ENCODE measurements at places on chromosomes 2 and 18.
A peak's percentile ranks its signal among the peaks of the same experiment; 100 is the strongest.

DNA sequence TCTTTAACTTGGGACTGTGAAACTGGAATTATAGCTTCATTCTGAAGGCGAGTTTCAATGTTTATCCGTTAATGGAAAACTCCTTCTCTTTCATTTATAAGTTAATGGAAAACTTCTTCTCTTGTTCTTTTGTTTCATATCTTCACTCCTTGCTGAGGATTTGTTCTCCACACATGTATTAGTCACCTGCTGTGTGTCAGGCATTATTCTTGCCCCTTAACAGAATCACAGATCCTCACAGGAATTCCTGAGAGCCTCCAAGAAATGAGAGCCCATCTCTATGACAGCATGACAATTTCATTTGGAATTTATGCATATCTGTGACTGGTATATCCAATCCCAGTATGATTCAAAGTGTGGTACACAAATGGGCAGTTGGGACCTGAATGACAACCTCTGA, 545.8 kb downstream of the BCL11A start:
- no peak for DNase-seq

DNA sequence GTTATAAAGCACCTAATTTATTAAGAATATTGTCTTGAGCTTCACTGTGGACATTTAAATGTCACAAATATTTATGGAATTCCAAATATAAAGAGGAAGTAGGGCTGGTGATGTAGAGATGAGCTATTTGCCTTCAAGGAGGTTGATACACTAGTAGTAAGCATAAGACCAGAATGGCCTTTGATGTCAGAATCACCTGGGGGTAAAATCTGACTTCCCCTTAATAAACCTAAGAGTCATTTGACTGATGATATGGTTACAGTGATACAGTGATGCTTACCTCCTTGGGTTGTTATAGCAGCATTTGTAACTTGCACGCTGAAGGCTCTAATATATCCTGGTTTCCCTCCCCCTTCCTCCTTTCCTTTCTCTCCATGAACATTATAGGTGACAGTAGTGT, 143.7 kb downstream of the CERS6 start:
- DNase-seq = no peak

DNA sequence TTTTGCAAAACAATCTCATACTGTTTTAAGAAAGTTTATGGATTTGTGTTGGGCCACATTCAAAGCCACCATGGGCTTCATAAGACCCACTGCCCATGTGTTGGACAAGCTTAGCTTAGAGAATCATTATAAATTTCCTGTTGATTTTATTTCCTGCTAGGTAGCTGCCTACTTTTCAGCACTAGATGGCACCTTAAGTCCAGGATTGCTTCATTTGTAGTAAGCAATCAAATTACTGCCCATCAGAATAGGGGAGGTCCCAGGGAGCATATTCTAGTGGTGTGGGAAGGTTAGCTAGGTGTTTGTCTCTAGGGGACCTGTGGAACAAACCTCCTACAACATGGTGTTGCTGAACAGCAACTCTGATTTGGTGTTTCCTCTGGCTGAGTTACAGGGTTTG, 11.0 kb upstream of the DCDC2C start:
- DNase-seq = no peak

DNA sequence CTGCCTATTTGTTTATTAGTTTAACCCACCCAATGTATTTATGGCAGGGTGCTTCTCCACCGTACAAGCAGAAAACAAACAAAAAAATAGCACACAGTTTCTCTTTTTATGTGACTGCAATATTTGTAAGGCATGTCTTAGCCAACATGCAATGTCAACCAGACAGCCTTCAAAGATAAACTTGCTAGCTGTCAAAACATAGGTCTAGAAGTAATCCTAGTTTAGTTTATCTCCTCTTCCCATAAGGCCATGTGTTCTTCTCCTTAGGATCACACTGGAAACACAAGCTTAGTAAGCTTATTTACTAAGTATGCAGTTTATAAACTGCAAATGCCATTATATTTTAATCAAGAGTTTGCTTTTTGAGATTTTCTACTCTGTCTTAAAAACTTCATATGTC, 75.6 kb downstream of the LDAH start:
- no peak for DNase-seq

DNA sequence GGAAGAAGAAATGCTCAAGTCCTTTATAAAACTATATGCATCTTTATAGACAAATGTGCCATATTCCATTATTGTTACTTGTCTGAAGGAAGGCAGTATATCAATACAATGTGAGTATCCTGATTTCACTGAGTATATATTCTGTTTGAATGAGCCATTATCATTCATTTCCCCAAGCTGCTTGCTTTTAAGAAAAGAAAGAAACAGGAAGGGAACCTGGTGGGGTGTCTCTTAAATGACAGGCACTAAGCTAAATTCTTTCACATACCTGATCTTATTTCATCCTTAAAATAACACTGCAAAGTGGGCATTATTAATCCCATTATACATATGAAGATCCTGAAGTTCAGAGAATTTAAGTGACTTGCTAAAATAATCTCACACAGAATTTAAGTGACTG, 307.9 kb downstream of the SLC8A1 start:
- DNase-seq = no peak

GRCh38 chr2:232983669-232984140, 29.4 kb downstream of the NGEF start:
- DNase-seq = no peak

DNA sequence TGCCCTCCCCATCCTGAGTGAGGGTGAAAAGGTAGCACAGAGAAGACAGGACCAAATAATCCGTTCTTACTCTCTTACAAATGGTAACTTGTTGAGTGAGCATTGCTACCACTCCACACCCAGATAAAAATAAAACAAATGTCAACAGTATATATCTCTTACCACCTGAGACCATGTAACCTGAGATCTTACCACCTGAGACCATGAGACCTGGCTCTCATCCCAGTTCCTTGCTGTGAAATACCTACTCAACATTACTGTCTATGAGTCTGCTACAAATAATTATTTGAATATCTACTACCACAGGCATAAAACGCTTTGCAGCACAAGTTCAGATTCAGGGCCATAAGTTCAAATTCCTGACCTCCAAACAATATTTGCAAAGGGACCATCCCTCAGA, 234.7 kb downstream of the C1D start:
- no peak for DNase-seq

- DNase-seq = no peak
Measured at GRCh38 chr2:193843675-193844074, 1648.9 kb upstream of the TMEFF2 start.

DNA sequence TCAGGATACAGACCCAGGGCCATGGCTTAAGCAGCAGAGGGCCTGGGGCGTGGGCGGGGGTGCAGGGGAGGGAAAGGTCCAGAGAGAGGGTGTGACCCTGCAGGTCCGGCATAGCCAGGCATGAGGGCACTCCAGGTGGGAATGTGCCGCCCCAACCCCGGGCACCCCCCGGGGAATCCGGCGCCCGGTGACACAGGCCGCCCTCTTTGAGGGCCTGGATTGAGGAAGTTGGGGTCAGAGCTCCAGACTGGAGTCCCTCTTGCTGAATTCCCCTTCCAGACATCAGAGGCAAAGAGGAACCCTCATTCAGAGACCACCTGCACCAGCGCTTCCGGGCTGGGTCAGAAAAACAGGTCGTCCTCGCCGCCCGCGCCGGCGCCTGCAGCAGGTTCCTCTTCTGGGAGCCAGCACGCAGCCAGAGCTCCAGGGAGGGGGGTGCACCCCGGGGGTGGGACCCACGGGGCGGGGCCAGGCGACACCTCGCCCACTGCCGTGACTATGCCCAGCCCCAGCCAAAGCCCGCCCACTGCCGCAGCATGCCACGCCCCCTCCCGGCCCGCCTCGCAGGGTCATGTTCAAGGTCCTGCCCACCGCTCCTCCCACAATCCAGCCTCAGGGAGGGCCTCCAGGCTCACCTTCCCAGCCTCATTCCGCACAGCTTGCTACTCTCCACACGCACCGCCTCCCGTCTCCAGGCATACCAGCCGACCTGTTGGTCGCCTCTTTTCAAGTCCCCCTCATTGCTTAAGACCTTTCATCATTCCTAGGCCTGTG, 98.3 kb upstream of the ID2 start:
- DNase-seq = peak; percentile 76

- no peak for DNase-seq
Measured at GRCh38 chr2:79393806-79394484, 118.9 kb upstream of the CTNNA2 start.

- DNase-seq = no peak
Measured at GRCh38 chr2:40511661-40512213, 59.8 kb upstream of the SLC8A1 start.

DNA sequence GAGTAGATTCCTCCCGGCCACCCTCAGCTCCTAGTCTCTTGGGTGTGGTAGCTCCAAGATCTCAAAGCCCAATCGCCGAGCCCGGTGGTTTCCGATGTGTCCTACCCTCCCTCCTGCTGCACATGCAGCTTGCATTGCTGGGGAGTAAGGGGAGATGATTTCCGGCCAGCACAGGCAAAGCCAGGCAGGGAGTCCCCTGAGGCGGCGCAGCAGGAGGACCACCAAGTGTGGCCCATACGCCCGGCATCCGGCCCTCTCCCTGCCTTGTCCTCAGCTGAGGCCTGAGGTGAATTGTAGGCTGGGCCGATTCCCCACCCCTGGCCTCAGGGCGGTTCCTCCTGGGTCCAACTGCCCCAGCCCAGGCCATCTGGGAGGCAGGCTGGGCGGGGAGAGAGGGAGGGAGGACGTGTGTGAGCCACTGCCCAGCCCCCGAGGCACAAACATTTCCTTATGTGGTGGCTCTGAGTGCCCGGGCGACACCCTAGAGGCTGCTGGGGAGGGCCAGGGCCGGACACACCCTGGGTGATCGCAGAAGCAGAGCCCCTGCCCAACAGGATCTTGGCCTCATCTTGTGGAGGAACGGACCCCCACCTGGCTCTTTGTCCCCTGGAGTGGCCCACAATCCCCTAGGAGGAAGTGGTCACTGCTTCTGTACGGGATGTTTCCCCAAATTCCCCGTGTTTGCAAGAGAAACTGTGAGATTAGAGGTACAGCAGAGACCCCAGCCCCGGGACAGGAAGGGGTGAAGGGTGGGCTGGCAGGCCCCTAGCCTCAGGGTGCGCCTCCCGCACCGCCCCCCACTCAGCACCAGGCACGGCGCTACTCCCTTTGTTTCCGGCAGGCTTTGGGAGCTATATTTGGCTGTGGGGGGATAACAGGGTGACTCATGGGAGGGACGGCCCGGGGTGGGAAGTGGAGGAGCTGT, 41.9 kb upstream of the PTMA start:
- DNase-seq = no peak

DNA sequence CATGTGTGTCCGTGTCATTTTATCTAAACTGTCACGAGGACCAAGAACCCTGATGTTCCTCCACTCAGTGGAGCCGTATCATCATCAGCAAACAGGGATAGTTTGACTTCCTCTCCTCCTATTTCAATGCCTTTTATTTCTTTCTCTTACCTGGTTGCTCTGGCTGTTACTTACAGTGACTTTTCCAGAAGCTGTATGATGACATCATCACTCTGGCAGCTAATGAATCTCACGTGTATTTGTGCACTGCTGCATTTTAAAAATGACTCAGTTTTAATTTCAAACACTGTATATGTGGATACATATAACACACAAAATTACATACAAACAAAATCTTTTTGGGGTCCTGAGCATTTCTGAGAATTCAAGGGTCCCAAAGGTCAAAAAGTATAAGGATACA, 481.4 kb downstream of the CDH2 start:
- no peak for DNase-seq

DNA sequence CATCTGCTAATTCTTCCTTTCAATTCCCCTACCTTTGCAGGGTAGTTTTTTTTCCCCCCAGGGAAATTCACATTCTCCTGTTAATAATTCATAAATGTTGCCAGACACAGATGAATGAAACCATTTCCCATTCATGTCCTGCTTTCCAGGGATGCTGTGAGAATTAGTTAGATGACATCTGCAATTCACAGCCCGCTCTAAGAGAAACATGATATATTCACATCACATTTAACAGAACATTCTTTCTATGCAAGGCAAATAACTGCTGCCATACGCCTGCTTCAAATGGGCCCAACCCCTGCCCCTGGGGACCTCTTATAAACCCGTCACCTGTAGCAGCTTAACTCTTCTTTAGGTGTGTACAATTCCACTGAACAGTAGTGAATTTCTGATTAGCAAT, 110.6 kb upstream of the CTAGE1 start:
- no peak for DNase-seq

DNA sequence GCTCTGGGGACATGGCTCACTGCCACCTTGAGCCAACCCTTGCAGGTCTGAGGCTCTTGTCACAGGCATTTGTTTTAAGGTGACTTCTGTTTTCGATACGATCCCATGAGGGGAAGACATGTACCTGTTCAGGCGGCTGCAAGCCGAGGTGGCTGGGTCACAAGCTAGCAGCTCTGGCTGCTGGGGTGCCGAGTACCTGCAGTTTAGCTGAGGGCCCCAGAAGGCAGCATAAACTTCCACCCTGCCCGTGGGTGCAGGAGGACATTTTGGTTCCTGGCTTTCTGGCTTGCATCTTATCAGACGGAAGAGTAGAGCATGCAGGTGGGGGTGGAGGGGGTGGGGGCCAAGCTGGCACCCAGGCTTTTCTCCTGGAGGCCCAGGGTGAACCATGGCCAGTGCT, 28.4 kb downstream of the COA5 start:
- DNase-seq = no peak

DNA sequence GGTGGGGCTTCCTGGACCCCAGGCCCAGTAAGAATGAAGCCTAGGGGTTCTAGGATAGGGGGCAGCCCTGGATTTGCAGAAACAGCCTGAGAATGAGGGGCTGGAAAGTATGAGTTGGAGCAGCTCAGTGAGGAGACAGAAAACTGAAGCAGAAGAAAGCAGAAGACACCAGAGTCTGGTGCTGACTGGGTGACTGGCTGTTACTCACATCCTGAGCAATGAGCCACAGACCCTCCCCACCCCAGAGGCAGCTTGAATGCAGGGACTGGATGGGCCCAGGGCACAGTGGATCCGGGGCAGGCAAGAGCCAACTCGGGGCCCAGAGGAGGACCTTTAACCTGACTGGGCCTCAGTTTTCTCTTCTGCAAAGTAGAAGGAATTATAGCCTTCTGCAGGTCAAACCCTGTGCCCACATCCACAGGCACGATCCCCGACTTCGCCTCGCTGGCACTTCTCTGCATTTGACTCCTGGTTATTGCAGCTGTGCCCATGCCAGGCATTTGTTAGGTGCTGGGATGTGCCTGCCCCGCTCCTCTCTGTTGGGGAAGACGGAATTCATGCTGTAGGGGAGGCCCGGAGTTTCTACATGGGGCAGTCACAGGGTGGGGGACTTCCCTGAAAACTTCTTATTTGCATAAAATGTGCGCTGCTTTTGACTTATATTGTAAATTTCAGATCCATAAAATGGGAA, 8.5 kb downstream of the STEAP3 start:
- DNase-seq = no peak

GRCh38 chr18:60040971-60041370, 141.2 kb downstream of the PMAIP1 start:
- DNase-seq = no peak

GRCh38 chr2:60882971-60883753, 1.8 kb downstream of the REL start:
- no peak for DNase-seq

DNA sequence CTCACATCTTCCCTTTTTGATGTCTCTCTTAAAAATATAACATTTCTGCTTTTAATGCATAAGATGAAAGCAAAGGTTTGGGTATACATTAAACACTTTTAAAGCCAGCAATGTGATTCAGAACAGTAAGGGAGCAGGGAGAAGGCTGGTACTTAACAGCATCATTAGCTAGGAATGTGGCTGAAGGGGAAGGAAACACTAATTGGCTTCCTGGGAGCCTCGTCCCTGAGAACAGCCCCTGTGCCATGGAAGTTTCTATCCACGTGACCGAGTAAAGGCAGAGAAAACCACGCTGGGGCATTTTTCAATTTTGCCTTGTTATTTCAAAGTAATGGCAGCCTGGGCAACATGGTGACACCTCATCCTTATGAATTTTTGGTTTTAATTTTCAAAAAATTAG, 109.2 kb upstream of the GPC1 start:
- no peak for DNase-seq

- no peak for DNase-seq
Measured at GRCh38 chr18:56322406-56322805, 316.0 kb downstream of the TXNL1 start.
